ENCODE measurements at places on chromosomes 7 and 10.

DNA sequence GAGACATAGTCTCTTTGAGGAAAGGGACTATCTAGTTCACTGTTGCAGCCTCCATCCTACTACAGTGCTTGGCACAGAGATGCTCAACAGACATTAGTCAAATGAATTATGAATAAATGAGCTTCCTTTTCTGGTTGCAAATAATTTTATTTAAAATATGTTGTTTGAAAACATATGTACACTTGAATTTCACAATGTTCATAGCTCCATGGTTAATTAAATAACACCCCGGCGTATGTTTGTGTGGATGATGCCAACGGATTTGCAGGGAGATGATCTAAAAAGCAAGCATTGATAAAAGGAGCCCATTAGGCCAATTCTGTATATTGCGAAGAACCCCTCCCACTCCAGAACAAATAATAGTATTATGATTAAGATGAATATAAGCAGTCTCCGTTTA, 47.8 kb upstream of the ORC5 start:
- no peak for DNase-seq

GRCh38 chr10:123475466-123475865, 190.7 kb upstream of the GPR26 start:
- no peak for DNase-seq

DNA sequence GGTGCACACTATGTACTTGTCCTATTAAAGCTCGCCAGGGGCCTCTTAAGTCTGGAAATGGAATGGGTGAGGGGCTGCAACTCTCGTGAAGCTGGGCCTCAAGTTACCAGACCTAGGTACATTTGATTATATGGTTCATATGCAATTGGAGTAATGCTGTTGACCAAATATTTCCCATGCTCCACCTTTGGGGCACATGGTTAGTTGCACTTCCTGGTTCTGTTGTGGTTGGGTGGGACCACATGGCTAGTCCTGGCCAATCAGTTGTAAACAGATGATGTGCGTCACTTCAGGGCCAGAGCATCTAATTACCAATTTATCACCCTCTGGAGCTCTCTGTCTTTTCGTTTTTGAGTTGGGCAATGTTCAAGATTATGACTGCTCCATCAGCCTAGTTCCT, 39.5 kb upstream of the OPN4 start:
- DNase-seq, result no peak

DNA sequence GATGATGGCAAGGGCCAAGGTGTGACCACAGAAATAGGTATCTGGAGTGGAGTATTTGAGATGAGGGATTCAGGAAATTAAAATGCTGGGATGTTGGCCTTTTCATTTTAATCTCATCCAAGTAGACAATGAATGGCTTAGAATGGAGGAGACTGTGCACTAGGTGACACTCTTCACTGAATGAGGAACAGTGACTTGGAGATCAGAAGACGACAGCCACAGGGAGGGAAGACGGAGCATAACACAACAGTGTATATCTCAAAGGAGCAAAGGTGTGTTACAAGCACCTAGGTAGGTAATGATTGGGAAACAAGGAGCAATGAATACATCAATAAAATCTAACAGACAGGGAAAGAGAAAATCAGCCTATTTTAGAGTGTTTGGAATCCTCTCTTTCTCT, 4.1 kb upstream of the TAX1BP1 start:
- DNase-seq, result no peak

GRCh38 chr7:141221007-141221612, 147.2 kb downstream of the TMEM178B start:
- no peak for DNase-seq

DNA sequence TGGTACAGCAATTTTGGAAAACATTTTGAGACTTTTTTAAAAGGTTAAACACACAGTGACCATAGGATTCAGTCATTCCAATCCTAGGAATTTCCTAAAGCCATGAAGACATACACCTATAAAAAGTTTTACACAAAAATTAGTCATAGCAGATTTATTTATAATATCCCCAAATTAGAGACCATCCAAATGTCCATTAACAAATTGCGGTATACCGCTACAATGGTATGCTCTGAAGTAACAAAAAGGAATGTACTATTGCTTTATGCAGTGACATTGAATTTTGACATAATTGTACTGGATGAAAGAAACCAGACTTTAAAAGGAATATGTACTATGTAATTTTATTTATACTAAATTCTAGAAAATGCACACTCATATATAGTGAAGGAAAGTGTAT, 362.8 kb downstream of the HGF start:
- DNase-seq, result no peak

GRCh38 chr10:124624895-124625294, 119.3 kb downstream of the FAM53B start:
- peak; percentile 33 for DNase-seq

DNA sequence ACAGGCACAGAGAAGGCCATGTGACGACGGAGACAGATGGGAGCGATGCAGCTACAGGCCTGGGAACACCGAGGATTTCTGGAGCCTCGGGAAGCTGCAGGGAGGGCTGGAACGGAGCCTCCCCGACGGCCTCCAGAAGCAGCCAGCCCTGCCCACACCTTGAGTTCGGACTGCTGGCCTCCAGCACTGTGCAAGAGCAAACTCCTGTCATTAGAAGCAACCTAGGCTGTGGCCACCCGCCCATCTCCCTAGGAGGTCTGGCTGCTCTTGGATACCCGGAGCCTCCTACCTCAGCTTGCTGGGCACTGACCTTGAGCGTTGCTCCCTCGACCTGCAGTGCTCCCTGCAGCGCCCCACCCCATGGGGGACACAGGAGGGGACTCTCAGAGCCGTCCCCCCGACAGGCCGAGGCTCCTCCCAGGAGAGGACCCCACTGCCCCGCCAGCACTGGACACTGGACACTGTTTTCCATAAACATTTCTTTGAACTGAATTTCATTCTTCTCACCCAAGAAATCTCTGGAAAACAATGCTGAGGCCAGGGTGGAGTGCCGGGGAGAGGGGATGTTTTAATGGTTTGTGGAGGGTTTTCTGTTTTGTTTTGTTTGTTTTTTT, 22.5 kb upstream of the TNRC18 start:
- no peak for DNase-seq
